ENCODE measurements at places on chromosomes 4 and X.
A peak's percentile ranks its signal among the peaks of the same experiment; 100 is the strongest.

DNA sequence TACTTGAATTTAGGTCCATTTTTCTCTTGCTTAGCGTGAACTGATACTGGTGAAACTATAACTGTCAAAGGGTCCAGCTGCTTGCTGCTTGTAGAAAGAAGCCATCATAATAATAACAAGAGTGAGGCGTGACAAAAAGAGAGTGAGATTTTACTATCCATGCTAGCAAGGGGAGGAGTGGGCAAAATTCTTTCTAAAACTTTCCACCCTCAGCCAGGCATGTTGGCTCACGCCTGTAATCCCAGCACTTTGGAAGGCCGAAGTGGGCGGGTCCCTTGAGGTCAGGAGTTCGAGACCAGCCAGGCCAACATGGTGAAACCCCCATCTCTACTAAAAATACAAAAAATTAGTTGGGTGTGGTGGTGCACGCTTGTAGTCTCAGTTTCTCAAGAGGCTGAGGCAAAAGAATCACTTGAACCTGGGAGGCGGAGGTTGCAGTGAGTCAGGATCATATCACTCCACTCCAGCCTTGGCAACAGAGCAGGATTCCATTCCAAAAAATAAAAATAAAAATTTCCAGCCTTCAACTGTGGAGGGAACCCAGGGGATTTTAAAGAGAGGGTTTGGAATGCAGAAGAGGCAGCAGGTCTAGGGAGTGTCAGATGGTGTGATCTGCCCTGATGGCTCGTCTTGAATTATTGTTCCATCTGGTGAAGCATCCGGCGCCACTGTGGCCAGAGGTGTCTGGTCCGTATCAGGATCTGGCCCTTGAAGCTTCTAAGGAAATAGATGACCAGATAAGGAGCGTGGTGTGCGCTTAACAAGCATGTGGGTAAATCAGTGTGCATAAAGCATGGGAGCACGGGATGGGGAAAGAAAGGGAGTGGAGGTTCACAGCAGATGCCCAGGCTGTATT is 51.8 kb downstream of the LRP2BP start:
- no peak for DNase-seq

DNA sequence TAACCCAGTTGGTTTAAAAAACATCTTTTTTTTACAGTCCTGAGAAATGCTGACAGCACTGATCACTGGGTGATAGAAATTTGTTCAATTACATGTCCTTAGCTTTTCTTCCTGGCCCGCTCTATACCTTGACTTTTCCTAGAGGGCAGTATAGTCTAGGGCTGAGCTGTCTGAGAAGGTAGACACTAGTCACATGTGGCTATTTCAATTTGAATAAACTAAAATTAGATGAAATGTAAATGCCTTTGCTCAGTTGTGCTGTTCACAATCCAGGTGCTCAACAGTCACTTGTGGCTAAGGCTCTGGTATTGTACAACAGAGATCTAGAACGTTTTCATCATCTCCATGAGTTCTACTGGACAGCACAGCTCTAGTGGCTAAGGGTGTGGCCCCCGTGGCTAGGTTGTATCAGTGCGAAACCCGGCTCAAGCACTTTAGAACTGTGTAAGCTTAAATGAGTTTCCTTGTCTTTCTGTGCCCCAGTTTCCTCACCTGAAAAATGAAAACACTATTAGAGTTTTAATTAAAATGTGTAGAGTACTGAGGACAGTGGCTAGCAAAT is 111.6 kb upstream of the WDR17 start:
- no peak for DNase-seq

DNA sequence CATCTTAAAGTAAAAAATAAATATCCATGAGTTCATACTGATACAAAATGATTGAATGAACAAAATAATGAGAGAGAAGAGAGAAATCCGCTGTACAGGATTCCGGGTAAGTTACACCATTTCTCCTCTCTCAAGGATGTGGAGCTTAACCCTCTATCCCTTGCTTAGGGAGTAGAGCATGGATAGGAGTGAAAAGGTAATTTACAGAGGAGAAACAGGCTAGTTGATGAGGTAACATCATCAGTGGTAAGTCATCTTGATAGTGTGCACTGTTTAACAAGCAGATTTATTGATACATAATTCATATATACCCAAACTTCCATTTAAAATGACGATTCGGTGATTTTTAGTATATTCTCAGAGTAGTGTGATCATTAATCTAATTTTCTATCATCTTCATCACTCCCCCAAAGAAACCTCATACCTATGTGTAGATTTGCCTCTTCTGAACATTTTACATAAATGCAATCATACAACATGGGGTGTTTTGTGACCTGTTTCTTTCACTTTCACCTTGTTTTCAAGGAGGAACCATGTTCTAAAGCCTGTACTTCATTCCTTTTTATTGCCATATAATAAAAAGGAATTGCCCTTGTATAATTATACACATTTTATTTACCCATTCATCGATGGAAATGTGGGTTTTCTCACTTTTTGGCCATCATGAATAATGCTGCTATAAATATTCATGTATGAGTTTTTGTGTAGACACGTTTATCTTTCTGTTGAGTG is 34.8 kb downstream of the F11 start:
- no peak for DNase-seq

DNA sequence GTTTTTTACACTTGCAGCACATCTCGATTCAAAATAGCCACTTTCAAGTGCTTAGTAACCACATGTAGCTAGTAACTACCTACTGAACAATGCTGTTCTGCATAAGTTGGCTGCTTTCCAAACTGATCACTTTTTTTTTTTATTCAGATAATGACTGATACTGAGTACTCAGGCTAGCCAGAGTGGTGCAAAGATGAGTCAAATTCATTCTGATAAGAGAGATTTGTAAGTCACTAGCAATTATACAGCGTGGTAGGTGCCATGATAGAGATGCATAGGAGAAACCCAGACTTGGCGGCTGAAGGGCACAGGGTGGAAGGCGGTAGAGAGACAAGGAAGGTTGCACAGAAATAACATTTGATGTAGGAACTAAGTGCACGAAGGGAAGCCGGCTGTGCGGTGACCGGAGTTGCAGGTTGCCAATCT is 357 bp upstream of the IGBP1 start:
- no peak for DNase-seq

GRCh38 chr4:80004319-80004718 is 68.7 kb downstream of the ANTXR2 start:
- DNase-seq: no peak

GRCh38 chr4:140406292-140406691 is 21.2 kb downstream of the CLGN start:
- DNase-seq: no peak

DNA sequence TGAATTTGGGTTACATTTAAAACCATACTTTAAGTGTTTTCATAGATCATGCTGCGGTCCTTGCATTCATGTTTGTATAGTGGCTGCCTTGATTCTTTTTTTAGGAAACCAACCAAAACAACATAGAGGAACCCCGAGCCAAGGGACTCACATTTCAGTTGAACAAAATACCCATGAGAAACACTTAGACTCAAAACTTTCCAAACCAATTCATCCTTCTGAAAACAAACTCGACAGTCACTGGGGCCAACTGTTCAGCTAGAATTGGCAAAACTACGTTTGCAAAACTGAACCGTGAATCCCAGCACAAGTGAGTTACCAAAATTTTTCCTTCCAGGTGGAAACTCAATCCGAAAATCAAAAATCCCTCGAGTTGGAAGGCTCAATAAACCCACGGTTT is 1.4 kb downstream of the ADGRA3 start:
- no peak for DNase-seq

DNA sequence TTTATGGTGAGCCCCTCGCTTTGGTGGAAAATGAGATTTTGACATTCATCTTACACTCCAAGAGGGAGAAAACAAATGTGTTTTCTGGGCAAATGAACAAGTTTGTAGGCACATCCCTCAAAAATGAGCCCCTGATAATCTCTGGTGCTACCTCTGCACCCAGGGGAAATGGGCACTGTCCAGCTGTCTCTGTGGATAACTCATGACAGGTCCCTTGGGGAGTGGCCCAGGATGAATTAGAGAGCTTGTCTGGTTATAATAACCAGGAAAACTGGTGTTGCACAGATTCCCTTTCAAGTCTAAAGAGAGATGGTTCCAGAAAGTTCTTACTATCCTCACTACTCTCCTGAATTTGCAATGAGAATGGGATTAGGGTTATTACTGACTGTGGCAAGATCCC is 7.5 kb downstream of the RASL11B start:
- no peak for DNase-seq

GRCh38 chrX:41863343-41864203 is 59.8 kb downstream of the CASK start:
- DNase-seq: no peak

- DNase-seq: peak; percentile 14
Observed at GRCh38 chrX:45172890-45173289, 27.8 kb downstream of the DIPK2B start.

GRCh38 chr4:181507938-181508337 is 735.3 kb upstream of the TENM3 start:
- DNase-seq: no peak

DNA sequence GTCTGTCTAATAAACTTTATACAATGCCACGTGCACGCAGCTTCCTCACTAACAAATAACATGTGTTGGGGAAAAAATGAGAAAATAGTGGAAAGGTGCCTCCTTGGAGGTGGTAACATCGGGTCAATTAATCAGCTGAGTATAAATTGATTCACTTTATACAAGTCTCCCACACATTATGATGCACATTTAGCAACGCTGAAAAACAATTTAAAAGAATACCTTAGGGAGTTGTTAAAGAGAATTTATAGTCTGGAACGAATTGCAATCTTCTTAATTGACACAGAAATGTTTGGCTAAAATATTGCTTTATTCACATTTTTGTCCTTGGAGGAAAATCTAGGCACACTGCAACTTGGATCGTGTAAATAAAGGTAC is 84.2 kb downstream of the HPRT1 start:
- no peak for DNase-seq

DNA sequence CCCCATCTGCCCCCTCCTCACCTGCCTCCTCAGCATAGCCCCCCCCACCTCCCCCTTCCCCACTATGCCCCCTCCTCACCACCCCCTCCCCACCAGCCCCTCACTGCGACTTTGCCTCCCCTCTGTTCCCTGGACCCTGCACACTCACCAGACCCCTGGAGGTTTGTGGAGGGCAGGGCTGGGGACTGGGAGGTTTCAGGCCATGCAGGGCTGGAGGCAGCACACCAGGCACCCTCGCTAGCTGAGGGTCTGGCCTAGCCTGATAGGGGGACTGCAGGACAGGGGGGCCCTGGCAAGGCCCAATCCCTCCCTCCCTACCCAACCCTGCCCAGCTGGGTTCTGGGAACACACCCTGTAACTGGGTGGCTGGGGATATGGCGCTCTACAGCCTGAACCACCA is 28.0 kb downstream of the TACC3 start:
- DNase-seq: no peak

GRCh38 chr4:145390571-145390970 is 91.1 kb upstream of the SMAD1 start:
- DNase-seq: no peak

DNA sequence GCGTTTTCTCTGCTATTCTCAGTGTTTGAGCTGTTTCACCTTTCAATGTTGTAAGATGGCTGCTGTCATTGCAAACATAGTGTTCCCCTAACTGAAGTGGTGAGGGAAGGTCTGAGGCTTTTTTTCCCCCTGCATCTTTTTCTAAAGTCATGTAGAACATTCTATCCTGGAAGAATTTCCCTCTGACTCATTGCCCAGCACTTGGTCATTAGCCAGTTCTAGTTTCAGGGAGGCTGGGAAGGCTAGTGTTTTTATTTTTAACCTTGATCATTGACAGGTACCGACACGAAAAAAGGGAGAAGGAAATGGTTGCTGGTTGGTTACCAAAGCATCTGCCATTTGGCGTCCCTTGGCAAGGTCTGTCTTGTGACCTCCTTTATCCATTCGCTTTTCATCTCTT is 6.6 kb downstream of the LANCL3 start:
- DNase-seq: no peak

- DNase-seq: no peak
Observed at GRCh38 chr4:181951265-181951664, 291.9 kb upstream of the TENM3 start.

DNA sequence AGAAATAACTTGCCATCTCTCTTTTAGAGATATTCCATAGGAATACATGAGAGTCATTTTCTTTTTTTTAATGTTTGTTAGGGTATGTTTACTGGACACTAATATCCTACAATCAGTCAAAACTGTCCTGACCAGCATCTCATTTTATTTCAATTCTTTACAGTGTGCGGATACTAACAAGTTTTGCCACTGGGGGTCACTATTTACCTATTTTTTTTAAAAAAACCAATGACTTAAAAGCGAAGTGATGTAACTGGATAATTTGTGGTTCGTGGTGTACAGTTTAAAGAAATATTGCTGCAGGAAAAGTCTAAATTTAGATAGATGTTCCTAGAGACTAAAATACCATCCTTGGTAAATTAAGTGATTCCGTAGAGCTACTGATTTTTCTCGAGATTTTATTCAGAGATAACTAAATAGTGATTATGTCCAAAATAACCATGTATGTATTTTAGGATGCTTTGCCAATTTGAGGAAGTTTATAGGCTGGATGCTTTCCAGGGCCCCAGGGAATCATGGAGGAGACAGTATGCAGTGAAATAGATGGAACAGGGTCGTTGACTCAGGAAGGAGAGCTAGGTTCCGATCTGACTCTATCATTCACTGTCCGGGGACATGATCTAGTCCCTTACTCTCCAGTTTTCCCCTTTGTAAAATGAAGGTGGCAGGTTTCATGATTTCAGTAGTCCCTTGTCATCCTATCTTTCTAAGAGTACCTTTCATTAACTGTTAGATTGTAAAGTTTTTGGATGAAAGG is 34.0 kb upstream of the GNPDA2 start:
- DNase-seq: no peak

GRCh38 chrX:153469811-153470410 is 465 bp downstream of the HAUS7 start:
- peak; percentile 29 for DNase-seq

GRCh38 chr4:172157946-172158345 is 344.7 kb downstream of the GALNTL6 start:
- DNase-seq: no peak

DNA sequence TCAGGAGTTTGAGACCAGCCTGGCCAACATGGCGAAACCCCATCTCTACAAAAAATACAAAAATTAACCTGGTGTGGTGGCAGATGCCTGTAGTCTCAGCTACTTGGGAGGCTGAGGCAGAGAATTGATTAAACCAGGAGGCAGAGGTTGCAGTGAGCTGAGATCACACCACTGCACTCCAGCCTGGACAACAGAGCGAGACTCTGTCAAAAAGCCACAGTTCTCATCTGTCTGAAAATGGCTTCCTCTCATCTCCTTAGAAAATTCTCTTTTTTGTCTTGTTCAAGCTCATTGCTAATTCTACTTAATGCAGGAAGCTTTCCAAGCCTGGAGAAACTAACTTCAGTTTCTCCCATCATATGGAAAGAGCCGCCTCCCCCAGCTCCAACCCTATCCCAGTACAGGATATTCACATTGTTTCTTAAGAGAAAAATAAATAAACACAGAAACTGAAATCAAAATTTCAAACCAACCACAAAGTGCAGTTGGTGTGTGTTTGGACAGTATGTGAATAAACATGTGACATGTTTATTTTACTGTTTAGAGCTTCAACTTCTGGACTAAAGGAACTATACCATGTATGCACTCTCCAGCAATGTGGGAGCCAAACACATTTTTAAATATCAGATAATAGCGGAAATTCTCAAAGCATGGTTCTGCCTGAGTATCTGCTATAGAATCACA is 55.0 kb upstream of the GAB1 start:
- no peak for DNase-seq

All from activated naive CD4-positive, alpha-beta T cell treated with anti-CD3 and anti-CD28 coated beads for 36 hours (primary cell).